ENCODE measurements at places on chromosomes 3 and 15.

- no peak for DNase-seq
Observed at GRCh38 chr3:189664311-189664710, 33.1 kb downstream of the TP63 start.

DNA sequence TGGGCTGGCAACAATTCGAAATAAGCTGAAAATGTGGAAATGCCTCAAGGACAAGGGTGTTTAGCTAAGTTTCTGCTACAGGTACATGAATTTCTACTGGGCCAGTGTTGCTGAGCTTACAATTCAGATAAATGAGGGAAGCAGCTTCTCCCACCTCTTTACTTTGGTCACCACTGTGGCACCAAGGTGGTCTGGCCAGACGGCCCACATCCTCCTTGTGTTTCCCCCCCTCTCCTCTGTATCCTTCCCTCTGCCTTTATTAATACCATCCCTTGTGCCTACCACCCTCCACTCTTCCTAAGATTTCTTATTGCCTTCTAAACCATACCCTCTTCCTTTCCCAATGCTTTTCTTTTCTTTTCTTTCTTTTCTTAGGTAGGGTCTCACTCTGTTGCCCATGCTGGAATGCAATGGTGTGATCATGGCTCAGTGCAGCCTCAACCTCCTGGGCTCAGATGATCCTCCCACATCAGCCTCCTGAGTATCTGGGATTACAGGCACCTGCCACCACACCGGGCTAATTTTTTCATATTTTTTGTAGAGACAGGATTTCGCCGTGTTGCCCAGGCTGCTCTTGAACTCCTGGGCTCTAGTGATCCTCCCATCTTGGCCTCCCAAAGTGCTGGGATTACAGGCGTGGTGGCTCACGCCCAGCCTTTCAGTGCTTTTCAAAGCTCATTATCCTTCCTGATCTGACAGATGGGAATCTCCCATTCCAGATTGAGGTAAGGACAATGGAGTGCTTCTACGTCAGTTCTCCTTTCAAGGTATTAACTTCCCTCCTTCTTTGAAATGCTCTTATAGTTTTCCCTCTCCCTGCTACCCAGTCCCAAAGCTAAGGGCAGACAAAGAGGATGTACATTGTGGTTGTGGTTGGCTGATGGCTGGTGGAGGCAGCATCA, 14.8 kb downstream of the ANXA2 start:
- no peak for DNase-seq

- no peak for DNase-seq
Observed at GRCh38 chr15:60779718-60780503, 301.0 kb upstream of the ICE2 start.

- DNase-seq, result no peak
Observed at GRCh38 chr3:44995142-44995770, 19.2 kb downstream of the EXOSC7 start.

- DNase-seq, result no peak
Observed at GRCh38 chr3:113829576-113830354, 8.8 kb upstream of the GRAMD1C start.

- DNase-seq, result no peak
Observed at GRCh38 chr3:71462586-71462985, 120.9 kb downstream of the FOXP1 start.

- DNase-seq, result no peak
Observed at GRCh38 chr3:139465636-139466035, 10.7 kb downstream of the RBP2 start.

DNA sequence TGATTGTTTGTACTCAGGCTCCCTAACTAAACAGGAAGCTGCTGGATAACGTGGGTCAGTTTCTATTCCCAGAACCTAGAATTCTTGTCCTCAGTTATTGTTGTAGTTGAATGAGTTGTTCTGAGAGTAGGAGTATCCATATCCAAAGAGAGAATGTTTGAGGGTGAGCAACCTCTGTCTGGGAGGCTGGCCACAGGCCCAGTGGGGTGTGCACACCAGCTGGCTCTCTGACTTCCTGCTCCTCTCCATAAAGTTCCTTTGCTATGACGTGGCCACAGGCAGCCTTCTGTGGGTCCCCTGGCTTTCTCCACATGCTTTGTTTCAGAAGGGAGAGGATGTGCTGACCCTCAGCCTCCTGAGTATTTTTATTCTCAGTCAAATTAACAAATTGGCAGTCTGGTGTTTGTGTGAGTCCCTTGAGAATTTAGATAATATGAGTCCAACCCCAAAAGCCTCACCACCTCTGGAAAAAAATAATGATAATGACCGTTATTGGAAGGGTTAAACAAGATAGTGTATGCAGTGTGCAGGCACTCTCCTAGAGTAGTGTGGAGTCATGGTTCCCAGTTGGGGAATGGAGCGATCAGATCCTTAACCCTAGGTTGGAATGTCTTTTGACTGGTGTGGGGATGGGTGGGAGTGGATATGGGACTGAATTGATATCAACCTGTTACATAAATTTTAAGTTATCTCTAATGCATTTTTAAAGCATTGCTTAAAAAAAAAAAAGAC, 47.6 kb upstream of the MED12L start:
- DNase-seq, result no peak

DNA sequence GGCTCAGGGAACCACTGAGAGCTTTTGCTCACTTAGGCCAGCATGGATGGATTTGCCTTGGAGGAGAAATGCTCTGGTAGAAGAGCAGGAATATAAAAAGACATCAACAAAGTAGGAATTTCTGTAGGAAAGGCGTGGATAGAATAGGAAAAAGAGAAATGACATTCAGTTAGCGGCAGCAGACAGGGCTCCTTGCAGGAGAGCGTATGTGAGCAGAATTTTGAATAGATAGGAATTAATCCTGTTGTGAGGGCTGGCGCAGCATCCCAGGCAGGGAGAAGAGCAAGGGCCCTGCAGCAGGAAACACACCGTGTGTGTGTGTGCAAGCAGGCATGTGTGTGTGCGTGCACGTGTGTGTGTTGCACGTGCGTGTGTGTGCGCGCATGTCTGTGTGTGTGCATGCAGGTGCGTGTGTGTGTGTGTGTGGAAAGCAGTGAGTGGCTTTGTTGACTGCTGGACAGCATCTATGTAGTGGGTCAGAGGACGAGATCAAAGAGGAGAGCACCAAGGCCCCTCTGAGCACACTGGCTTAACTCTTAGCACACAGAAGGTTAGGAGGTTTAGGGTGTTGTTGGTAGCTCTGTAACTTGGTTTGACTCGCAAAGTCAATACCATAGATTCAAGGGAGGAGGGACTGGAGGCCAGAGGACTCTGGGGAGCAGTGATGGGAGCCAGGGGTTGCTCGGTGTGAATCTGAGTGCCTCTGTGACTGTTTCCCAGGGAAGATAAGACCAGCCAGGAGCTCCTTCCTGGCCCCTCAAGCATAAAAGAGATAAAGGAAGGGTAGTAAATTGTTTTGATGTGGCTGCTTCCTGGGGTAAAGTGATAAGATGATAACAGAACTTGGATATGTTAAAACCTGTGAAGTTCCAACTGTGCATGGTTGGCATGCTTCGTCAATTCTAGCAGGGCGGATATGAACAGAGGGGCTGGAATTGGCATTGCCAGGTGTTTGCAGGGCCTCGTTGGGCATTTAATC, 639.5 kb downstream of the NR2F2 start:
- DNase-seq, result no peak

DNA sequence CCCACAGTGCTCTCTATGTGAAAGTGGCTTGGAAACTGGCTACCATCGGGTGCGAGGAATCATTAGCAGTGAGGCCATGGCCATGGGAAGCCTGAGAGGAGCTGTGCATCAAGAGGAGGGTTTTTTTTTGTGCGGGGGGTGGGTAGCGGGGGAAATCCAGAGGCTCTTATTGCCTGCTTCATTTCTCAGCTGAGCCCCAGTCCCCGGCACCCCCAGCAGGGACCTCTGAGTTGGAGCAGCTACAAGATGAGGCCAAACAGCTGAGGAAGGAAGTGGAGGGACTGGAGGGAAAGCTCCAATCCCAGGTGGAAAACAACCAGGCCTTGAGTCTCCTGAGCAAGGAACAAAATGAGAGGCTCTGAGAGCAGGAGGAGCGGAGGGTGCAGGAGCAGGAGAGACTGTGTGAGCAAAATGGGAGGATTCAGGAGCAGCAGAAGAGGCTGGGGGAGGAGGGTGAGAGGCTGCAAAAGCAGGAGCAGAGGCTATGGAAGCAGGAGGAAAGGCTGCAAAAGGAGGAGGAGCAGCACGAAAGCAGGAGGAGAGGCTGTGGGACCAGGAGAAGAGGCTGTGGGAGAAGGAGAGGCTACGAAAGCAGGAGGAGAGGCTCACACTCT, 76.7 kb downstream of the ADAMTS7 start:
- DNase-seq, result no peak

DNA sequence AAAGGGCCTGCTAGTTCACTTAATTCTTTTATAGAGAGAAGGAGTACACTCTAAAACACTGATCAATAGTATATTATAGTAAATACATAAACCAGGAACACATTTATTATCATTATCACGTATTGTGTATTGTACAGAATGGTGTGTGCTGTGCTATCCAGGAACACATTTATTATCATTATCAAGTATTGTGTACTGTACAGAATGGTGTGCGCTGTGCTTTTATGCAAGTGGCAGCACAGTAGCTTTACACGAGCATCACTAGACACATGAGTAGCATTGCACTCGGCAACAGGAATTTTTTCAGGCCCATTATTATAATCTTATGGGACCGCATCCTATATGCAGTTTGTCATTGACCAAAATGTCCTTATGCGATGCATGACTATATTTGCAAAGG, 20.9 kb upstream of the MUC20 start:
- no peak for DNase-seq

- DNase-seq, result no peak
Observed at GRCh38 chr3:151867666-151868065, 5.8 kb upstream of the SUCNR1 start.

DNA sequence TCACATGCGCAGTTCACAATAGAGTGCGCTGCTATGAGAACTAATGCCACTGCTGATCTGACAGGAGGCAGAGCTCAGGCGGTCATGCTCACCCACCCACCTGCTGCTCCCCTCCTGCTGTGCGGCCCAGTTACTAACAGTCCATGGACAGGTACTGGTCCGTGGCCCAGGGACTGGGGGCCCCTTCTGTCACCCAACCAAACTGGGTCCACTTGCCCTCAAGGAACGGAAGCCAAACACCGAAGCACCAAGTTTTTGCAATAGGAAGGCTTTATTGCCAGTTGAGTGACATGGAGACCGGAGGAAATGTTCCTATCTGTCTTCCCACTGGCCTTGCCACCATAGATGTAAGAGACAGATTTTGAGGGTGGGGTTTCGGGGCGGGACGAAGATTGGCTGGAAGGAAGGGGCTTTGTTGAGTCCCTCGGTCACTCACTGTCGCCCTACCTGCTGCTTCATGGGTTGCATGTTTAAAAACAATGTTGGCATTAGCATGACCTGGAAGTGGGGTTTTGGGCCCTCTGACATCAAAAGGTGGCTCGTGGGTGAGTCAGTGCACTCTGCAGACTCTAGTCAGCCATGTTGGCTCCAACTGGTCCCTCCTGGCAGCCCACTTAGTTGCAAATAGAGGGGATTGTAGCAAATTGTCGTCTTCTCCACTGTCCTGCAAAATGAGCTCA, 141.0 kb downstream of the TJP1 start:
- no peak for DNase-seq

DNA sequence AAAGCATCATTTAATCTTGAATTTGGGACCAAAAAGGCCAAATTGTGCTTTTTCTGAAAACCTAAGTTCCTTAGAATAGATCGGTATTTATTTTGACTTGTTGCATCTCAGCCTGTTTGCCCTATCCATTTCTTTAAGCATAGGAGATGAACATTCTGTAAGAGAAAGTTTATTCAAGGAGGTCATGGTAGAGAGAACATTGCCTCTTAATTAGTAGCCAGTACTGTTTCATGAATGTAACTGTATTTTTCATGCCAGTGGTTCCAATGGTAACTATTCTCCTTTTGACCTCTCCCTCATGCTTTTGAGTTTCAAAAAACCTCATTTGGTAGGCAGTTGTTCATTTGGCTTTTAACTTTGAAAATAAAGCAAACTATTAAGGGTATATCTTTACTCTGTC, 55.4 kb downstream of the ARMC8 start:
- DNase-seq, result no peak

DNA sequence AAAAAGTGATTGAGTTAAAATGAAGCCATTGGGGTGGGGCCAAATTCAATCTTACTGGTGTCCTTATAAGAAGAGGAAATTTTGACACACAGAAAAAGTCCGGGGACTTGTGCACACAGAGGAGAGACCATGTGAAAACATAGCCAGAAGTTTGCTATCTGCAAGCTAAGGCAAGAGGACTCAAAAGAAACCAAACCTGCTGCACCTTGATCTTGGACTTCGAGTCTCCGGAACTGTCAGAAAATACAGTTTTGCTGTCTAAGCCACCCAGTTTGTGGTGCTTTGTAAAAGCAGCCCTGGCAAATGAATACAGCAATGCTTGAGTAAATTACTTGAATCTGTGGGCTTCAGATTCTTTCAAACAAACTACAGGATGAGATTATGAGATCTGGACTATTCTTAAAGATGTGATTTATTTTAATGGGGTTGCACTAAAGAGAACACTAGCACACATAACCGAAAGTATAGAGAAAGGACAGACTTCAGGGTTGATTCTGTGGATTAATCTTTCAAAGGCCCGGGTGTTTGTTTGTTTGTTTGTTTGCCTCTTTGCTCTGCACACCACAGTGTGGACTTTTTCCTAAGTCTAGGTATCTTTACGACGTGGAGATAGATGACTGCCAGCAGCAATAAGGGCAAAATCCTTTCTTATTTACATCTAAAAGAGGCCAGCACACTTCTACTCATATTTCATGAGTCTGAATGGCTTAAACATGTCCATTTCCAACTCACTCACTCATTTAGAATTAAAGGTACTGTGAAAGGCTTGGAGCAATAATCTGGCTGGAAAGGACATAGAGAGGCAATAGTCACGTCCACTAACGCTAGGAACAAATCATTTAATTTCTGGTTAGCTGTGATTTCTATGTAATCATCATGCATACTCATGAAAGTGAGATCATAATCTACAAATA, 53.9 kb upstream of the SSR3 start:
- no peak for DNase-seq

- no peak for DNase-seq
Observed at GRCh38 chr3:107619549-107619948, 96.8 kb downstream of the BBX start.

DNA sequence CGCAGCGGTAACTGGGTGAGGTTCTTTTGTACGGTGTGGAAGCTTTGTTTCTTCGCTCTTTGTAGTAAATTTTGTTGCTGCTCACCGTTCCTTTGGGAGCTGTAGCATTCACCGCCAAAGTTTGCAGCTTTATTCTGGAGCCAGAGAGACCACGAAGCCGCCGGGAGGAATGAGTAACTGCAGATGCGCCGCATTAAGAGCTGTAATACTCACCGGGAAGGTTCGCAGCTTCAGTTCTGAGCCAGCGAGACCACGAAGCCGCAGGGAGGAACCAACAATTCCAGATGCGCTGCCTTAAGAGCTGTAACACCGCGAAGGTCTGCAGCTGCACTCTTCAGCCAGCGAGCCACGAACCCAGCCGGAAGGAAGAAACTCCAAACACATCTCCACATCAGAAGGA, 56.0 kb upstream of the DYNC1LI1 start:
- no peak for DNase-seq

All from CD4-positive, alpha-beta T cell treated with Interleukin-2 at 100 ng/mL for 4 hours (primary cell).